ENCODE measurements at places on chromosomes 6 and 20.

- no peak for DNase-seq
These were observed 506.0 kb upstream of the JARID2 start for GRCh38 chr6:14739827-14740226.

DNA sequence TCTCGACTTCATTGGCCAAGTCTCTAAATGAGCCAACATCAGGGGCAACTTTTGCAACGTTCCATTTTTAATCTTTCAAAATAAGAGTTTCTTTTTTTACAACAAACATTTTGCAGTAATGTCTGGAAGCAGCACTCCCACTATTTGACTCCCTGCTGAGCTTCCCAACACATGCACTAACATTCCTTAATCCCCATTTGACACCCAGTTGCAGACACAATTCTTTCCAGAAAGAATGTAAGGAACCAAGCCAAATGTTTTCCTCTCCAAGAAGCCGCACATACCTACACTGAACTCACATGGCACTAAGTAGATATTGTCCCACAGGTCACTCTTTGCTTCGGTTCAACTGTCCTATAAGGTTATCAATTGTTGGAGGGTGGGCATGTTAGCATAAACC, 165.6 kb downstream of the GRM1 start:
- DNase-seq: no peak

GRCh38 chr20:56664796-56665195, 35.7 kb downstream of the TFAP2C start:
- DNase-seq: no peak

GRCh38 chr6:167314180-167314821, 10.6 kb upstream of the TTLL2 start:
- DNase-seq: no peak

- DNase-seq: no peak
These were observed 168.4 kb downstream of the VEGFA start for GRCh38 chr6:43938178-43939105.

GRCh38 chr6:30325150-30325872, 1.4 kb upstream of the TRIM39 start:
- DNase-seq: peak; percentile 73

GRCh38 chr6:71537717-71538116, 249.1 kb downstream of the OGFRL1 start:
- no peak for DNase-seq

DNA sequence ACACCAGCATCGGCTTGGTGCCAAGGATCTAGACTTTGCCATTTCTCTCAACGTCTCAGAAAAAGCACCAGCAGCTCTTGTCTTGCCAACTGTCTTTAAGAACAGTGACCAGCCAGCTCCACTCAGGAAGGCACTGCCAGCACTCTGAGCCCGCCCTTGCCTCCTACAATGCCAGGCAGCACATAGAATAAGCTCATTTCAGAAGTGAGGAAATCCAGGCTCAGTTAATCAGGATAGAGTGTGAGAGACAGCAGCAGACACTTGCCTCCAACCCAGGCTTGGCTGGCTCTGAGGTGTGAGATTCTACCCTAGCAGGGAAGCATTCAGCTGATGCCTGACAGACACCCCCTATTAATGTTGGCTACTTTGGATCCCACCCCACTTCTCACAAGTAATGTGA, 4.3 kb upstream of the SYNDIG1 start:
- no peak for DNase-seq

DNA sequence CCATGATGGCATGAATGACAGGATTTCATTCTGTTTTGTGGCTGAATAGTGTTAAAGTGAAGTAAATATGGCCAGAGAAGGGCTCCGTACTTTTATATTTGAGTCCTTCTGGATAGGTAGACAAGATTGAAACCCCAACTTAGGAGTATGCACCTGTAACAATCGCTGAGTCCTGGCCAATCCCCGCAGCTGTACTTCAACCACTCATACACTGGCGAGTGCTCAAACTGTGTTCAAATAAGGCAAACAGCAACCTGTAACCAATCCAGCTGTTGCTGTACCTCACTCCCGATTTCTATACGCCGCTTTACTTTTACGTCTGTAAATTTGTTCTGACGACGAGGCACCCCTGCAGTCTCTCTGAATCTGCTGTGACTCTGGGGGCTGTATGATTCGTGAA, 6.7 kb downstream of the TTLL2 start:
- DNase-seq: no peak

- DNase-seq: no peak
These were observed 159.6 kb upstream of the PMEPA1 start for GRCh38 chr20:57869291-57869950.

GRCh38 chr6:95203153-95203754, 374.1 kb upstream of the MANEA start:
- no peak for DNase-seq

DNA sequence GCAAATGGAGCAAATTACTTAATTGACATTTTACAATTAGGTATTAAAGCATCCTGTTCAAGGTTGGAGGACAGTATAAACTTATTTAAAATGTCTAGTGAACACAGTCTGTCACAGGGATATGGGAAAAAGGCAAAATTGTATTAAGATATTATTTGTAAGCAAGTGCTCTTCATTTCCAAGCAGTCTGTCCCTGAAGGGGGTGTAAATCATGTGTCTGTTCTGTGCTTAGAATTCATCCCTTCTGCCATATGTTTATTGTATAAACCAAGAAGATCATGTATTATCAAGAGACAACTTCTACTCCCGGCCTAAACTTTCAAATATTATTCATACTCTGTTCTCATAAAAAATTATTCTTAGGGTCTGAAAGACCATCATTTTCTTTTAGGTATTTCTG, 144.8 kb downstream of the BCKDHB start:
- DNase-seq: no peak

GRCh38 chr6:69784595-69785377, 12.0 kb downstream of the LMBRD1 start:
- no peak for DNase-seq
